ENCODE measurements at places on chromosomes 4 and X. TPM values are rescaled to one million over a fixed set of nuclear protein-coding genes. Genes with fewer than 3 reads are reported as not detected.

DNA sequence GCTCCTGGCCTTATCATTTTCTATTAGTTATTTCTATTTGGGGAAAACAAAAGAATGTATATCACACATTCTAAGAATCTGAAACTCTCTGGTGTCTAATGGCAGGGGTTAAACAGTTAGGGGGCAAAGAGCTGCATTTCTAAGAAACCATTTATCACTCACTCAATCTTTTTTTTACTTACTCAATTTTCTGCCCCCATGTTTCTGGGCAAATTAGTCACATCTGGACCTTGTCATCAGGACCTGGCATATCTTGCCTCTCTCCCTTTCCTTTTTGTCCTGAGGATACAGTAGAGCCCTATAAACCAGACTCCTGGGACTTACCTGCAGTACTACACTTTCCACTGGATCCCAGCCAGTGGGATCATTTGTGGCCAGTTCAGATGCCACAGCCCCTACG lies 89.1 kb downstream of the ANXA3 start:
- no peak overlapping the region for H3K27ac ChIP-seq

The ARMCX4 gene
- 9.5 TPM for total RNA-seq

- no peak for DNase-seq
- no peaks in the 10 kb centered on the region for H3K27me3 ChIP-seq
- no peak overlapping the region for H3K27ac ChIP-seq
- no peaks in the 10 kb centered on the region for H3K4me1 ChIP-seq
Measured at GRCh38 chr4:95409127-95409526, 139.6 kb downstream of the UNC5C start.

DNA sequence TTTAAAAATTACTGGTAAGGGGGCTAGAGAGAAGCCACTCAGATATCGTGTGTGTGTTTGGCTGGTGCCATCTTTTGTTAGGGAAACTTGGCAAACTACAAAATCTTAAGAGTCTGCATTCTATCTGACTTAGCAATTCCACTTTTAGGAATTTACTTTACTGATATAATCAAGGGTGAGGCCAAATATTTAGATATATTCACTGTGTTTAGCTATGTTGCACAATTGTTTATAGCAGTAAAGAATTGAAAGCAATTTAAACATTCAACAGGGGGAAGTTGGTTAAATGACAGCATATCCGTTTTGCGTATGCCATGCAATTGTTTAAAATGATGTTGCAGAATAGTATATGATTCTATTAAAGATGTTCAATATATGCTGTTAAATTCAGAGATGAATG lies 6.4 kb upstream of the HERC3 start:
- peaks cover 5% of the 10 kb centered on the region for H3K4me1 ChIP-seq
- DNase-seq, result no peak
- no peak overlapping the region for H3K27ac ChIP-seq
- H3K36me3 ChIP-seq, result no peaks in the 10 kb centered on the region

The SPANXA1 gene
- total RNA-seq, result not detected

DNA sequence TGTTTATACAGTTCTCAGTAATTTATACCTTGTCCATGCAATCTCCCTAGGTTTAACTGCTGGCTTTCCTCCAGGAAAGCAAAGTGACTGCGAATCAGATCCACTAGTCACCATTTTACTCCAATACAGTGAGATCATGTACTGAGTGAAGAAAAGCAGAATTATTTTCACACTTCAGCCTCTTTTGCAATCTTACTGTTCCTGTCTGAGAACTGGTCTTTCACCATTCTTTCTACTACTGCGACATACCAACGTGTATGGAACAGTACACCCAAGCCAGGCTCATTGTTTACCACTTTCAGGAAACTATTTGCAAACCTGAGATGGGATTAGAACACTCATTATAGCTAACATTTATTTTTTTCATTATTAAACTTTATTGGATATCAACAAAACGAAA lies 8.0 kb upstream of the MSL3 start:
- H3K27me3 ChIP-seq, result no peaks in the 10 kb centered on the region
- no peak overlapping the region for H3K4me3 ChIP-seq
- DNase-seq, result no peak

GRCh38 chr4:127748957-127749356 lies 18.8 kb downstream of the SLC25A31 start:
- no peaks in the 10 kb centered on the region for H3K4me1 ChIP-seq
- H3K4me3 ChIP-seq, result no peak overlapping the region
- DNase-seq, result no peak
- no peaks in the 10 kb centered on the region for H3K27me3 ChIP-seq
- H3K27ac ChIP-seq, result no peak overlapping the region
- H3K36me3 ChIP-seq, result no peaks in the 10 kb centered on the region

The IL2 gene
- total RNA-seq, result not detected

The LDB2 gene
- 18.3 TPM for total RNA-seq

DNA sequence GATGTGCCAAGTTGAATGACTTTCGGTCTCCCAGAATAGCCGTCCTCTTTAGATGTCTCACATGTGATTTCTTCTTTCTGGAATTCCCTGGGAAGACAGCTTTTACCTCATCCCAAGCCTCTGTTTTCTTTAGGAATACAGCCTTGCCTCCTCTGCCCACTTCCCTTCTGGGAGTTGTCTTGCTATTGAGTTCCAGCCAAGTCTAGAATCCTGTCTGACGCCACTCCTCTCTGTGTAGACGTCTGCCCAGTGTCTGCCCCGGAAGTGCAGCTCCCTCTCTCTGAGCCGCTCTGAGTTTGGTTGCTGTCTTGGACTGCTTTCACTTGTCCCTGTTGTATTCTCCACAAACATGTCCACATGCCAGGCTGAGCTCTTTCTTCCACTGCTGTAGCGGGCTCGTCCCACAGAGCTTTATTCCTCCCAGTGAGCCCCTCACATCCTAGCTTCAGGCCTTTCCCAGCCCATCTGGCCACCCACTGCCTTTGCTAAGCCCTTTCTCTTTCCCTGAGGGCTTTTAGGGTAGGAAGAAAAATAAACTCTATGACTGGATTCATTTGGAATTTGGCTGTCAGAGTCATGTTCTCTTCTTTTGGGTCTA lies 9.0 kb upstream of the IGFBP7 start:
- DNase-seq, result peak; percentile 92
- peak overlapping the region; percentile 25 for H3K4me3 ChIP-seq
- no peaks in the 10 kb centered on the region for H3K36me3 ChIP-seq
- H3K4me1 ChIP-seq, result peaks cover 17% of the 10 kb centered on the region
- no peaks in the 10 kb centered on the region for H3K27me3 ChIP-seq
- H3K27ac ChIP-seq, result peak overlapping the region; percentile 86

GRCh38 chrX:100368167-100368566 lies 41.9 kb downstream of the PCDH19 start:
- DNase-seq, result no peak
- H3K36me3 ChIP-seq, result no peaks in the 10 kb centered on the region
- H3K4me3 ChIP-seq, result no peak overlapping the region
- no peaks in the 10 kb centered on the region for H3K4me1 ChIP-seq
- H3K27ac ChIP-seq, result no peak overlapping the region

DNA sequence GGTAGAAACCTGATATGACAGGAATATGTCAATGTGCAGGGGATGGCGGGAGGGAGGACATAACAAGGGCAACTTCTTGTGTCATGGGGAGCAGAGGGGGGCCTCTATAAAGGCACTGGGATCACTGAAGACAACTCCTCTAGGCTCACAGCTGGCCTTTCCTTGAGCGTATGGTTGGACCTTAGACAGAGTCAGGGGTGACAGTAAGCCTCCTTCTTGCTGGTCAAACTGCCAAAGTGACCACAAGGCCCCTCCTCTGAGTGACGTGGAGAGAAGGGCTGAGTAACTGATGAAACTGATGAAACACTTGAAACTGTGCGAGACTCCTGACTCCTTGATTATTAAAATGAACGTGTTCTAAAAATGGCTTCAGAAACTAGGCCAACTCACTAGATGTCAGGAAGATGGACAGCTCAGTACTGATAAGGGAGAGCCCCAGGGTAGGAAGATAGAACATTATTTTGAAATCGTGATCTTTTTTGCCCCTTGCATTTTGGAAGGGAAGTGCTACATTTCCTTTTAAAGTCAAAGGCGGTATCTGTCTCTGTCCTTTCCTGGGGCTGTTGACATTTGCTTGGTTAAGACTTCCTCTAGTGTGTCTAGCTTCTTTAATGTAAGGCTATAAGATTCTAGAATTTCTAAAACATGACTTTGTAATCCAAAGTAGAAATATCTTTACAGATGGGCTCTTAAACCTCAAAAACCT lies 1.6 kb downstream of the RAB33A start:
- H3K27me3 ChIP-seq, result no peaks in the 10 kb centered on the region
- no peaks in the 10 kb centered on the region for H3K36me3 ChIP-seq
- H3K4me1 ChIP-seq, result peaks cover 4% of the 10 kb centered on the region
- peak; percentile 73 for DNase-seq
- H3K4me3 ChIP-seq, result no peak overlapping the region

GRCh38 chrX:3145716-3146115 lies 104.4 kb downstream of the ARSF start:
- H3K27ac ChIP-seq, result no peak overlapping the region
- H3K4me3 ChIP-seq, result no peak overlapping the region
- H3K27me3 ChIP-seq, result no peaks in the 10 kb centered on the region
- no peak for DNase-seq
- H3K36me3 ChIP-seq, result no peaks in the 10 kb centered on the region

- H3K36me3 ChIP-seq, result no peaks in the 10 kb centered on the region
- DNase-seq, result no peak
- no peaks in the 10 kb centered on the region for H3K27me3 ChIP-seq
- no peak overlapping the region for H3K4me3 ChIP-seq
Measured at GRCh38 chrX:119726900-119727555, 31.4 kb upstream of the SOWAHD start.

DNA sequence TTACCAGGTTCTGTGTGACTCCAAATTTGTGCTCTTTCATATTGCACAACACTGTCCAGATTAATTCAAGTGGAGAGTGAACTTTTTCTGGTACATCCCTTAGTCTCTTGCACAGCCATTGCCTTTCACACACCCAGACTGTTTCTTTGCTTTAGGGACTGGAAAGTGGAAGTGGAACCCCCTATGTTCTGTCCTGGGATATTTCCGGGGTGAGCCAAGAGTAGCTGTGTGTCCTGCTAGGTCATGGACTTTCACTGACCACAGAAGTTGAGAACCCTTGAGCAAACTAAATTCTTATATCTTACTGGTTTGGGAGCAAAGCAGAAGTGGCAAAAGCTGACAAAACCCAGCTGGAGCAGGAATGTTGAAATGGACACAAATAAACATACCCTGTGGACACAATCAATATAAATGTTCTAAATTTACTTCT lies 10.3 kb upstream of the VSIG4 start:
- H3K27me3 ChIP-seq, result no peaks in the 10 kb centered on the region
- peak; percentile 66 for DNase-seq
- H3K36me3 ChIP-seq, result no peaks in the 10 kb centered on the region
- no peak overlapping the region for H3K4me3 ChIP-seq
- H3K27ac ChIP-seq, result no peak overlapping the region
- no peaks in the 10 kb centered on the region for H3K4me1 ChIP-seq

- DNase-seq, result no peak
- H3K27ac ChIP-seq, result no peak overlapping the region
- no peaks in the 10 kb centered on the region for H3K36me3 ChIP-seq
- H3K4me1 ChIP-seq, result no peaks in the 10 kb centered on the region
- no peak overlapping the region for H3K4me3 ChIP-seq
Measured at GRCh38 chrX:107970073-107970472, 12.1 kb downstream of the TEX13B start.

The GPC4 gene
- 26.9 TPM for total RNA-seq

The TLR8 gene
- total RNA-seq, result 0.28 TPM

GRCh38 chr4:15398001-15398400 lies 29.8 kb upstream of the C1QTNF7 start:
- no peak overlapping the region for H3K4me3 ChIP-seq
- no peak for DNase-seq
- H3K27ac ChIP-seq, result no peak overlapping the region
- peaks cover 45% of the 10 kb centered on the region for H3K4me1 ChIP-seq
- H3K36me3 ChIP-seq, result no peaks in the 10 kb centered on the region

The PARM1 gene
- 59.9 TPM for total RNA-seq

GRCh38 chrX:42837747-42838146 lies 59.8 kb upstream of the PPP1R2C start:
- no peaks in the 10 kb centered on the region for H3K4me1 ChIP-seq
- H3K36me3 ChIP-seq, result no peaks in the 10 kb centered on the region
- H3K27ac ChIP-seq, result no peak overlapping the region
- DNase-seq, result no peak
- no peak overlapping the region for H3K4me3 ChIP-seq
- no peaks in the 10 kb centered on the region for H3K27me3 ChIP-seq

DNA sequence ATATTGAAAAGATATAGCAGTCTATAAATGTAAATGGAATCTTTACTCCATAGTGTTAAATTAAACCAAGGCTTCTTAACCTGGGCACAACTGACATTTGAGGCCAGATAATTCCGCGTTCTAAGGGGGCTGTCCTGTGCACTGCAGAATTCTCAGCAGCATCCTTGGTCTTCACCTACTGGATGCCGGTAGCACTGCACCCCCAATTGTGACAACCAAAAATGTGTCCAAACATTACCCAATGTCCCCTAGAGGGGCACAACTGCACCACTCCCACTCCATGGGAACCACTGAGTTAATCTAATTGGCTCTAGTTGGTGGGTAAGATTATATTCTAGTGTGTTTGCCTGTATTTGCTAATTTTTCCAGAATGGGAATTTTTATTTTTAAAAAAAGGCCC lies 16.6 kb downstream of the AP1S2 start:
- H3K27ac ChIP-seq, result no peak overlapping the region
- H3K27me3 ChIP-seq, result no peaks in the 10 kb centered on the region
- no peaks in the 10 kb centered on the region for H3K4me1 ChIP-seq
- H3K4me3 ChIP-seq, result no peak overlapping the region
- DNase-seq, result no peak

DNA sequence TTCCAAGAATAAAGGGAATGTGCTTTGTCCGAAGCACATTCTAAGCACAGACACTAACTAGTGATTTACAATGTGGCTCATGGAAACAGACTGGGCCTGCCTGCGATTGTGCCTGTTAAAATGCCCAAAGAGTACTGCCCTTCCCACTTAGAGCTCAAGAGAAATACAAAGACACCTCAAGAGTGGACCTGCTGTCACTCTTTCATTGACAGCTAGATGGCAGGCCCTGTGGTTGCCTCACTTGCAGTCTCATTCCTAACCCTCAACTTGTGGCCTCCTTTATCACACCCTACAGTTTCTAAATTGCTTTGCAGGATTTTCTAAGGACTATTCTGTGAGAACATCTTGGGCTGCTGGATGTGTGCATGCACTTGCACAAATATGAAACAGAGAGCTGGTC lies 331.0 kb upstream of the EMCN start:
- no peaks in the 10 kb centered on the region for H3K4me1 ChIP-seq
- no peaks in the 10 kb centered on the region for H3K36me3 ChIP-seq
- no peak overlapping the region for H3K4me3 ChIP-seq
- H3K27me3 ChIP-seq, result no peaks in the 10 kb centered on the region
- no peak overlapping the region for H3K27ac ChIP-seq
- no peak for DNase-seq

- no peak overlapping the region for H3K27ac ChIP-seq
- no peaks in the 10 kb centered on the region for H3K27me3 ChIP-seq
- no peak overlapping the region for H3K4me3 ChIP-seq
- no peaks in the 10 kb centered on the region for H3K4me1 ChIP-seq
- no peak for DNase-seq
Measured at GRCh38 chrX:46169808-46170207, 375.4 kb downstream of the ZNF674 start.

Data from sigmoid colon (tissue), 7 donors.